Pons (tissue), 1 donor: ENCODE measurements at places on chromosomes 11 and 22.

- no peak for DNase-seq
These were observed 15.6 kb upstream of the UCP3 start for GRCh38 chr11:74024261-74025029.

DNA sequence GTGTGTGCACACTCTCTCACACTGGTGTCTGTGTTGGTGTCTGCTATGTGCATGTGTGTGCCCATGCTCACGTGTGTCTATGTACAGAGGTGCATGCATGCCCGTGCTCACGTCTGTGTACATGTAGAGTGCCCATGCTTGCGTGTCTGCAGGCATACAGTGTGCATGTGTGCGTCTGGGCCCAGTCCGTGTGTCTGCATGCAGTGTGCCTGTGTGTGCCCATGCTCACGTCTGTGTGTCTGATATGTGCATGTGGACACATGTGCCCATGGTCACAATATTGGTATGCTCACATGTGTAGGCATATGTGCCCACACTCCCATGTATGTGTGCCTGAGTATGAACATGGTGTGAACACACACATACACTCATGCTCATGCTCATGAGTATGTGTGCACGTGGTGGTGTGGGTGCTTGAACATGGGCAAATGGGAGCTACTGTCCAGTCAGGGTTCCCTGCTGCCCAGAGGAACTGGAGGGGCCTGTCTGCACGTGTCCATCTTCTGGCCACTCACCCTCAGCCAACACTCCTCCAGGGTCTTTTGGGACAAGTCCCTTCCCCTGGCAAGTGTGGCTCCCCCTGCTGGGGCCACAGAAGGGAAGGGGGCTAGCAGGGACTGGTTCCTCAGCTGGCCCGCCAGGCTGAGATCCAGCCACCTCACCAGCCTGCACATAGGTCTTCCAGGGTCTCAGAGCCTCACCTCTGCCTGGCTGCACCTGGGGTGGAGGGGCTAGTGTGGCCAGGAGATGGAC, 7.3 kb upstream of the TBX1 start:
- DNase-seq: no peak

GRCh38 chr22:44776605-44777363, 24.4 kb downstream of the ARHGAP8 start:
- DNase-seq: no peak

DNA sequence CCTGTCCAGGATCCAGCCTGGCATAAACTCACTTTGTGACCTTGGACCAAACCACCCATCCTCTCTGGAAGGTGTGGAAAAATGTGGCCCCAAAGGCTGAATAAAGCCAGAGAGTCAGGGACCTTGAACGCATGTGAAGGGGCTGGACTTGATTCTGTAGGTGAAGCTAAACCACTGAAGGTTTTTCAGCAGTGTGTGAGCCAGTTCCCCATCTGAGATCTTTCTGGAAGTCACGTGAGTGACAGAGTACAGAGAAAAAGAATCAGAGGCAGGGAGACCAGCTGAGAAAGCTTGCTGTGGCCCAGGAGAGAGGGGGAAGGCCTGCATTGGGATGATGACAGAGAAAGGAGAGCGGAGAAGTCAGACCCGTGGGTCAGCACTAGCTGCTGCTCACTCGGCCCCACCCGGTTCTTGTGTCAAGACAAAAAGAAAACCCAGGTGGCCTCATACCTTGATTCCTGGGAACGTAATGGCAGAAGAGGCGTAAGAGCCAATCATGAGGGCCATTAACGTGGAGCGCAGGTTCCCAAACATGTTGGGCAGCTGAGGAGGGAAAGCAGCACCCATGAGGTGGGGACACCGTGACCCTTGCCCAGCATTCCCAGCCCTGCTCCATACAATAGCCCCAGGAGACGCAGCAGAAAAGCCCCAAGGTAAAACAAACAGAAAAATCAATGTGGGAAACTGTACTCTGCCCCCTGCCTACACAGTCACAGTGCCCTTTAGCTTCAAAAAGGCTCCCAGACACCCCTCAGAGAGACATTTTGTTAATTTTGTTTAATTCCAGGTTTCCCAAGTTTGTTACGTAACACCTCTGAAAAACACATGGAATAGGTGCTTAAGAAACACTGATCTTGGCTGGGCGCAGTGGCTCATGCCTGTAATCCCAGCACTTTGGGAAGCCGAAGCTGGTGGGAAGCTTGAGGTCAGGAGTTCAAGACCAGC, 17.9 kb downstream of the SLC43A1 start:
- DNase-seq: no peak

GRCh38 chr11:12777208-12777874, 103.1 kb downstream of the TEAD1 start:
- DNase-seq: no peak

GRCh38 chr22:36021606-36022153, 6.9 kb downstream of the RBFOX2 start:
- DNase-seq: no peak

GRCh38 chr22:45450921-45451651, 37.6 kb downstream of the RIBC2 start:
- DNase-seq: no peak

- no peak for DNase-seq
These were observed 1505.2 kb downstream of the TBC1D22A start for GRCh38 chr22:48267681-48268080.

DNA sequence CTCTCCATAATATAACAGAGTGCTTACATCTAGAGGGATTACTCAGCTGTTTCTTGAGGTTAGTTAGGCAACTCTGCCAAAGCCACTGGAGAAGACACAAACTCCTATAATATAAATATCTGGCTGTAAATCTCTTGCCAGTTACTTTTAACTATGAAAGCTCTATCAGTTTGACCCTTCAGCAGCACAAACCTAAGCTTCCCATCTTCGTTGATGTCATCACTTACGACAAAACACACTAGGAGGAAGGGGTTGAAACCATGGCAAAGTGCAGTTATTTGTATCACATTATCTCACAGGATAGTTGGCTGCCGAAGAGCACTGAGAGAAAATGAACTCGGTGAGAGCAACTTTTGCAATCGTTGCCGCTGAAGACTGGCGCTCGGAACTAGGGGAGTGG, 922.1 kb downstream of the OPCML start:
- DNase-seq: no peak

GRCh38 chr11:129460714-129461113, 85.1 kb downstream of the BARX2 start:
- no peak for DNase-seq

- no peak for DNase-seq
These were observed 36.0 kb downstream of the PHLDB1 start for GRCh38 chr11:118643142-118643994.
